ENCODE measurements at places on chromosomes 7 and 10.

- DNase-seq, result no peak
These were observed 109.8 kb downstream of the MALRD1 start for GRCh38 chr10:19158358-19158757.

DNA sequence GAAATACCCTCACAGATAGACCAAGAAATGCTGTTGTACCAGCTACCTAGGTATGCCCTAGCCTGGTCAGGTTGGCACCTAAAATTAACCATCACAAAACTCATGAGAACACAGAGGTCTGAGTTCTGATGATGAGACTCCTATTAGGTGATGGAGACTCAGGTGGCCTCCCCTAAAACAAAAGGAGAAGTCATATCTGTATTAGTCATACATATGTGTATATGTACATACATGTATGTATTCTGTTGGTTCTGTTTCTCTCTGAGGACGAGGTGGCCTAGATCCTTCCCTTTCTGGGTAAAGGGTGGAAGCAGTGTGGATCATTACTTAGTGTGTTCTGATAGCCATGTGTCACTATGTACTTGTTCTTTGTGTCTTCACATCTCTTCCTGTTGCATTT lies 207.2 kb upstream of the PRSS1 start:
- DNase-seq, result no peak

GRCh38 chr7:17014686-17015085 lies 132.9 kb upstream of the AGR3 start:
- no peak for DNase-seq

GRCh38 chr7:92793656-92794205 lies 42.6 kb downstream of the CDK6 start:
- DNase-seq, result no peak

GRCh38 chr10:49009199-49009979 lies 69.7 kb upstream of the LRRC18 start:
- DNase-seq, result no peak

GRCh38 chr7:143396625-143397556 lies 11.8 kb downstream of the EPHA1 start:
- no peak for DNase-seq

DNA sequence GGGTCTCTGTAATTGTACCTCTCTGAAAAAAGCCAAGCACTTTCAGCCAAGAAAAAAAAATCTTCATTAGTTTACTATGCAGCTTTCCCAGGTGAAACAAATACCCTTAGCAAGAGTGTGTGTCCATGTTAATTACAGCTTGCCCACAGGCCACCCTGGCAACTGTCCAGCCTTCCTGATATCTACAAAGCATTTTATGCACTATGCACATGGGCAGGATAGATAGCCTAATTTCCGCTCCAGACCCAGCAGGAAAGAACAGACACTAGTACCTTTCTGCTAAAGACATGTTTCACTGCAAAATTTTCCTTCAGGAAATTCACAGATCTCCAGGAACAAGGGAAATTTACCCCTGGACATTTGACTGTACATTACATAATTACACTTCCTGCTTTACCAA lies 24.4 kb downstream of the CACNA2D1 start:
- DNase-seq, result no peak

DNA sequence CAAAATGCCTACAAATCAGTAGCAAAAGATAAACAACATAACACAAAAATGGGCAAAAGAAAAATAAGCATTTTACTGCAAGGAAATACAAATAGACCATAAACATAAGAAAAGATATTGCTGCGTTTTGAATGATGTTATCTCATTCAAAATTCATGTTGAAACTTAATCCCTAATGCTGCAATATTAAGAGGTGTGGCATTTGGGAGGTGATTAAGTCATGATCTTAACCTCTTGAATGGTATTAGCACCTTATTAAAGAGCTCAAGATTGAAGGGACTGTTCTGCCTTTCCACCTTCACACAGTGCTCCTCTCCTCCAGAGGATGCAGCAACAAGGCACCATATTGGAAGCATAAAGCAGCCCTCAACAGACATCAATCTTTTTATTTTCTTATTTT lies 12.4 kb upstream of the TNKS2 start:
- DNase-seq, result no peak

- no peak for DNase-seq
These were observed 247.3 kb upstream of the PITRM1 start for GRCh38 chr10:3419719-3420495.

- DNase-seq, result no peak
These were observed 397.2 kb upstream of the NPVF start for GRCh38 chr7:25625306-25625992.

DNA sequence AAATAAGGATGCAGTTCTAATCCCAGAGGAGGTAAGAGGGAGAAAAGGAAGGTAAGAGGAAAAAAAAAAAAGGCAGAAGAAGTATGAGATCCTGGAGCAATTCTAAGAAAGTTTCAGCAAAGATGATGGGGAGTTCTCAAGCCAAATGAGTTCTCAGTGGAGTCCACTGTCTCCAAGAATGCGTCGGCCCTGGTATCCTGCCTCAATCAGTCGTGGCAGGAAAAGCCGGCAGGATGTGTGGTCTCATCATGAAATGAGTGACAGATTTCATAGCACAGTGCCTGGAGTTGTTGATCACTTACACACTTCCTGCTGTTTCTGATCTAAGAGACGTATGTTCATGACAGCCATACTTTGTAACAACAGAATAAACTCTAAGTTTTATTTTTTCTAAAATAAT lies 554.9 kb downstream of the NXPH1 start:
- DNase-seq, result no peak

GRCh38 chr10:12509794-12510100 lies 160.4 kb downstream of the CAMK1D start:
- DNase-seq, result no peak

GRCh38 chr7:104973909-104974415 lies 40.0 kb upstream of the KMT2E start:
- no peak for DNase-seq
